ENCODE measurements at places on chromosomes 4 and X.

- DNase-seq, result no peak
Measured at GRCh38 chrX:150781677-150782076, 88.5 kb downstream of the MTMR1 start.

- DNase-seq, result no peak
Measured at GRCh38 chr4:122930862-122931261, 8.5 kb upstream of the NUDT6 start.

GRCh38 chr4:114264877-114265291 is 285.4 kb upstream of the ARSJ start:
- DNase-seq, result no peak

DNA sequence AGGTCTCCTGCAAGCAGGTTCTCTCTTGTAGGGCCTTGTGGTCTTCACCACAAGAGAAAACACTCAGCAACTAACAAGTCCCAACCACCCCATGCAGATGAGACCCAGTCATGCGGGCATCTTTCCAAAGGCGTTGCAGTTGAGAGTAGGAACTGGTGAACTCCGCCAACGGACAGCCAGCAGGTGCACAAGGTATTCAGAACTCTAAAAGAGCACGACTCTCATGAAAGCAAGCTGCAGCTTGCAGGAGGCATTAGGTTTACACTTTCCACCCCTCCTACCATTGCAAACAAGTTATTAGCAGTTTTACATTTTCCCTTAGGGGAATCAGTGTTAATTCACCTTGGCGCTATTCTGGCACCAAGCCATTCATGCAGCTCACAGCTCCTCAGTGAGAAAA is 173.4 kb upstream of the KIT start:
- DNase-seq, result no peak

DNA sequence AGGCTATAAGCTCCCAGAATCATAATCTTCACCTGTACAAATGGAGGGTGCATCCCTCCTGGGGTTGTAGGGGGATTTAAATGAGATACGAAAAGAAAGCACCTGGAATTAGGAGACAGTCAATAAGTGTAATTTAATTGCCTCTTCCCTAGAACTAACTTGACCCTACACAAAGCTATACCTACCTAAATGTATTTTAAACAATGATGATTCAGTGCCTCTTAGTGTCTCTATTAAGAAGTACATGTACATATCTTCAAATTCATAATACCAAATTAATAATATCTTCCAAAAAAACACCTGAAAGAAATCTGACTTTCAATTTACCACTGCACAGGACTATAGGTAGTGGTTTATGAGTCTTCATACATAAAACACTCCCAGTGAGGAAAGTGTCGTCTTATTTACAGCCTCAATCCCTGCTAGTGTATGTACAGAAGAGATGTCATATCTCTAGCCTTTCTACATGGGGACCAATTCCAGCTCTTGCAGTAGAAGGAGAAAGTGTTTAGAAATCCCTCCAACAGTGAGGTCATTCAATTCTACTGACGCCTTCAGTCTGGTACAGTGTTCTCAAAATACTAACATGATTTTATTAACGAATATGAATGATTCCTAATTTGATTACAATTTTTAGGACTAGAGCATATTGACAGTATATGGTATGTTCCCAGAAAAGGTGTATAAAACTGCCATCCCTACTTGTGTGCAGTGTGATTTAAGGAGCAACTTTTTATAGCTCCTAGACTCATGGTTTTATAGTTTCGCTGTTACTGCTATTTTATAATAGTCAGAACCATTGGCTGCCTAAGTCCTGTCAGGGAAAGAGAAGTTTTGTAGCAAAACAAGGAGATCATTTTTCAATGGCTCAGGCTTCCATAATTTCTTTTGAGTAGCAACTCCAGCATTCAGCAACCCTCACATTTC is 282.7 kb downstream of the UNC5C start:
- no peak for DNase-seq

- no peak for DNase-seq
Measured at GRCh38 chr4:148380291-148380690, 61.9 kb downstream of the NR3C2 start.

DNA sequence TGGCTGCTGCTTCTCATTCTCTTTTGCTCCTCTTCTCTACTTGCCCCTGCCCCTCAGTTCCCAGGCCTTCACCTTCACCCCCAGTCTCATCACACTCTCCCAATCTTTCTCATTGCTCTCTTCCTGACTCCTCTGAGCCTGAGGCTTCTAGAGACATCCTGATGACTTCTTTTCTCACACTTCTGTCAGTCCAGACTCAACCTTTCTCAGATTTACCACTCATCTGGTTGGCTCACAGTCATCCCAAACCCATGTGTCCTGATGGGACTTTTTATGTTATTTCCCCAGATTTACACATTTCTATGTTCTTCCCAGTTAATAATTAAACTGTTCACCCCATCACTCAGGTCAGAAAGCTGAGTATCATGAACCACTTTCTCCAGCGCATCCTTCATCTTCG is 68.0 kb downstream of the TMA16 start:
- no peak for DNase-seq

DNA sequence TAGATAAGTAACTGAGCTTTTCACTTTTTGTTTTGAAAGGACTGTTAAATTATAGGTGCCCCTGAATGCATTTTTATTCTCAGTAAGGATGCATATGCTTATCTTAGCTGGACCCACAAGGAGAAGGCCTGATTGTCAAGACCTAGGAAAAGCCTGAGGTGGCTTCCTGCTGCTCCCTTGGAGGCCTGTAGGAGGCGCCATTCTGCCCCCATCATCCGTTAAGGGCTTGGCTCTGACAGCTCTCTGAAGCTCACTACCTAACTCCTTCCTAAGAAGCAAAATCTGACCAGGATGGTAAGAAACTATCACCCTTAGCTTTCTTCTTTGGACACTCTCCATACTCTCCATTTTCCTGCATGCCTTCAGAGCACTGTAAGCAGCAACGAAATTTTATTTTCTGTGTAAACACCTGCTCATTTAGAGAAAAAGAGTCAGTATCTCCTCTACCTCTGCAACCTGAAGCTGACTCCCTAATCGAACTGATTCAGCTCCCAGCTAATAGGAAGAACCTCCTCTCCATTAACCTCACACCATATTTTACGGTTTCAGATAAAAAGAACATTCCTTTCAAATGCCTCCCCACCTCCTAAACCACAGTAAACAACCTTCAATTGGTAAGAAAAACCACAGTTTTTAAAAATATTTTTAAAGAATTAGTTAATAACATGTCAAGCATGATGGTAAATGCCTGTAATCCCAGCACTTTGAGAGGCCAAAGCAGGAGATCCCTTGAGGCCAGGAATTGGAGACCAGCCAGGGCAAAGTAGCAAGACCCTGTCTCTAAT is 73.4 kb upstream of the EDNRA start:
- no peak for DNase-seq

GRCh38 chrX:15761564-15762191 is 23.6 kb downstream of the CA5B start:
- no peak for DNase-seq

DNA sequence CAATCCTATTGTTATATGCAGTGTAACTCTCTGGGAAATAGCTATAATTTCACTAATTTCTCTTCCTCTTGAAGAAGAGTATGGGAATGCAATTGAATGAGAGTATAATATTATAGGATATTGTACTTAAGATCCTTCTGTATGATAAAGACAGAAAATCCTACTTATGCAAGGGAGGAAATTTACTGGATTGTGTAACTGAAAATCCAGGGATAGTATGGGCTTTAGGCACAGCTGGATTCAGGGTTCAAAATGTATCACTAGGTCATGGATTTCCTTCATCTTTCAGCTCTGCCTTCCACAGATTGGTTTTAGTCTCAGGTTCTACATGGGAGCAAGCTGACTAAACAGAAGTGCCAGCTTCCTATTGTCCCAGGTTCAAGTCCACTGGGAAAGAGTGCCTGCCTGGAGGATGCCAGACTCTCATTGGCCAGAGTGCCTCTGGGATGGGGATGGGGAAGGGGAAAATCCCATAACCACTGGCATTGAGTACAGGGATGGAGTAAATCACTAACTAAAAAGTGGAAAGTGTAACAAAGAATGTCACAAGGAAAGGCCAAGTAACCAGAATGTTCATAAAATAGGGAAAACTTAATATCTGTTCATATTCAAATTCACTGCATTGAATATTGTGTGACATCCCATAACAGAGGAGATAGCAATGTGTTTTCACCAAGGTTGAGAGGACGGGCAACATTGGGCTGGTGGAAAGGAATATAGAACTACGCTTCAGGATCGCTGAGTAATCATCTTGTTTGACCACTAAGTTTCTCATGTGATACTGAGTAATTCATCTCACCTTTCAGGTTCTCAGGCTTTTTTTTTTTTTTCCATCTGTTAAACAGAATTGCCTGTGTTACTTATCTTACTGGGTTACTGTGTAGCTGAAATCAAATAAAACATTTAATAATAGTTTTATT is 75.7 kb downstream of the ANXA3 start:
- no peak for DNase-seq

DNA sequence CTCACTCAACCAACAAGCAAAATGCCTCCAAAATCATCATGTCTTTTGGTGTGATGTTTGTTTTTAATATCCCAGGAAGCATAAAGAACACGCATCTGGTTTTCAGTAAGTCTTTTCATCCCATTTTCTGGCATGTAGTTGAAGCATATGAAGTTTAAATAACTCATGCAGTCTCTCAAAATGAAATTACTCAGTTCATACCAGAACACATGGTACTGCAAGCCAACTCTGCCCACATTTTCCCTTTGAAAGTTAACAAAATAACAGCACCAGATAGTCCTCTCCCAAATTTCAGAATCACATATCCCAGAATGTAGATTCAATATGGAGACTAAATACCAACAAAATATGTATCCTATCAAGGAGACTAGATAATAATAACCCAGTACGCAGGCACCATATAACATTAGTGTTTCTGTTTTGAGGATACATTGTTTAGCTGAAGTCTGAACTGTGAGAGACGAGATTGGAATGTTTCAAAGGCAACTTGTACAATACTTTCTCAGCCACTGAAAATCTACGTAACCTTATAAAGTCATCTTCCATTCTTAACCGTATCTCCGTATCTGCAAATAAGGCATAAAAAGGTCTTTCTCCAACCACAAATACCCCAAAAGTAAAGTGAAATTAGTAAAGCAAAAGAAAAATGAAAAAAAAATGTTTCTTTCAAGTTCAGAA is 23.1 kb downstream of the CORIN start:
- DNase-seq, result no peak

- no peak for DNase-seq
Measured at GRCh38 chr4:123167931-123168330, 228.7 kb upstream of the SPRY1 start.

DNA sequence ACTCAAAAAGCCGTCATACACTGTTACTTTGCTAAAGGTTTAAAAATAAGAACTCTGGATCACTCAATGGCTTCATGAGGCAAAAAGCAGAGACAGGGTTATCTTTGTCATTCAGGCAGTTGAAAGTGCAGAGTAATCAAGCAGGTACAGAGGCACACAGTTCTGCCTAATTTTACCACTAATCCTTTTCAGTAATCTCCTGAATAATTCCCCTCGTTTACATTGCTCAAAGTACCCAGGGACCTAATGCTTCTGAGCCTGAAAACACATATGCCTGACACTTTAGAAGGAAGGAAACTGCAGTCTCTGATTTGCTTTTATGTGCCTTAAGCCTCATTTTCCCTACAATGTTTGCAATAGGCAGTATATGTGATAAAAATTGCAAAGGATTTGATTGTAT is 71.4 kb upstream of the TRAM1L1 start:
- no peak for DNase-seq

GRCh38 chr4:27350161-27350560 is 489.5 kb downstream of the STIM2 start:
- no peak for DNase-seq

GRCh38 chrX:41236629-41237028 is 97.3 kb upstream of the DDX3X start:
- no peak for DNase-seq

- no peak for DNase-seq
Measured at GRCh38 chr4:139834226-139834662, 168.6 kb downstream of the MGST2 start.

DNA sequence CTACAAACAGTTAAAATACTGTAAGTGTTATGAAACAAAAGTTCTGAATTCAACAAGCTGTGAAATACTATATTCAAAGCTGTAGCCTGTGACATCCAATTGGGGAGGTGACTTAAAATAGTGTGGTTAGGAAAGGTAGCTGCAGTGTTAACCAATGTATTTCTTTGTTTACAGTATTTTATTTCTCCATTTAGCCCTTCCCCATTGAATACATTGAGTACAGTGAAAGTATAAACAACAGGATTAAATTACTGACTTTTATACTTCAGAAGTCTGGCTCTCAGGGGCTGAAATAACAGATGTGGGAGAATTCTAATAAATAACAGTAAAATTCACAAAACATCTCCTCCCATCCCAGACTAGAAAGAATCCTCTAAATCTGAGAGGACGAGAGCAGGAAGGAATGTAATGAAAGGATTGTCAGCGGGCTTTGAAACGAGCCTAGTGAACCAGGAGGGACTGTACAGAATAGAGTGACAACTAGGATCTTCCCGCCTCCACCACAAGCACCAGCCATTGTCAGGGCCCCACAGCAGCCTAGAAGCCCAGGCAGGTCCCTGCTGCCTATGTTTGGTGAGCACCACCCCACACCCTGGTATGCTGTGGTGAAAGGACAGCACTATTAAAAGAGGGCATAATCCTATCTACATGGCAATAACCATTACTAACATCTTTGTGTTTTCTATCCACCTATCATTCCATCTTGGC is 73.7 kb downstream of the SPCS3 start:
- DNase-seq, result no peak

GRCh38 chr4:189823591-189823990 is 117.1 kb upstream of the FRG1 start:
- no peak for DNase-seq

GRCh38 chrX:5708251-5708650 is 520.4 kb downstream of the NLGN4X start:
- no peak for DNase-seq

- DNase-seq, result no peak
Measured at GRCh38 chrX:38890963-38891362, 89.7 kb downstream of the MID1IP1 start.

DNA sequence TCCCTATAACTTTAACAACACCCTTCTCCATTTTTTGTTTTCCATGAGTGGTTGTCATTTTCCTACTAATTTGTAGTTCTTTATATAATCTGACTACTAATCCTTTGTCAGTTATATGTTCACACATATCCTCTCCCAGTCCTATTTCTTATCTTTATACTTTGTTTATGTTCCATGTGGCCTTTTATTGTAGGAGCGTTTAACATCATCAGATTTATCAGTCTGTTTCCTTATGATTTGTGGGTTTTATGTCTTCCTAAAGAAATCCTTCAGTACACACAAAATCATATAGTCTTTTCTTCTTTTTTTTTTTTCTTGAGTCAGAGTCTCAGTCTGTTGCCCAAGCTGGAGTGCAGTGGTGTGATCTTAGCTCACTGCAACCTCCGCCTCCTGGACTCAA is 204.9 kb upstream of the SPRY1 start:
- DNase-seq, result no peak
